Vagina (tissue), 2 donors: ENCODE measurements at places on chromosomes 1 and 21.
A peak's percentile ranks its signal among the peaks of the same experiment; 100 is the strongest.

DNA sequence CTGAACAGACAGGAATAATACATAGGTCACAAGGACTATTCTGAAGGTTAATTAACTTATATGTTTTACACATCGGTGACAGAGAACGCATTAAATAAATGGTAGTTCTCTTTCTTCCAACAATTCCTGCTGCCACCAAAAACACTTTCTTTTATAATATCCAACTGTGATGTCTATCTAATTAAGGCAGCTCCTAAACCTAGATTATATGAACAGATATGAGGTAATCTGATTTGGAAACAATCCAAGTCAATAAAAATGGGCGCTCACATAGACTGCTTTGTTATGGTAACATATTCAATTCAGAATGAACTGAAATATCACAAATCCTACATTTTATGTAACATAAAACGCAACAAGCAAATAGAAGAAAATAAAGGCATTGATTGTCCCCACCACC is 16.0 kb downstream of the CYYR1 start:
- no peak for DNase-seq

DNA sequence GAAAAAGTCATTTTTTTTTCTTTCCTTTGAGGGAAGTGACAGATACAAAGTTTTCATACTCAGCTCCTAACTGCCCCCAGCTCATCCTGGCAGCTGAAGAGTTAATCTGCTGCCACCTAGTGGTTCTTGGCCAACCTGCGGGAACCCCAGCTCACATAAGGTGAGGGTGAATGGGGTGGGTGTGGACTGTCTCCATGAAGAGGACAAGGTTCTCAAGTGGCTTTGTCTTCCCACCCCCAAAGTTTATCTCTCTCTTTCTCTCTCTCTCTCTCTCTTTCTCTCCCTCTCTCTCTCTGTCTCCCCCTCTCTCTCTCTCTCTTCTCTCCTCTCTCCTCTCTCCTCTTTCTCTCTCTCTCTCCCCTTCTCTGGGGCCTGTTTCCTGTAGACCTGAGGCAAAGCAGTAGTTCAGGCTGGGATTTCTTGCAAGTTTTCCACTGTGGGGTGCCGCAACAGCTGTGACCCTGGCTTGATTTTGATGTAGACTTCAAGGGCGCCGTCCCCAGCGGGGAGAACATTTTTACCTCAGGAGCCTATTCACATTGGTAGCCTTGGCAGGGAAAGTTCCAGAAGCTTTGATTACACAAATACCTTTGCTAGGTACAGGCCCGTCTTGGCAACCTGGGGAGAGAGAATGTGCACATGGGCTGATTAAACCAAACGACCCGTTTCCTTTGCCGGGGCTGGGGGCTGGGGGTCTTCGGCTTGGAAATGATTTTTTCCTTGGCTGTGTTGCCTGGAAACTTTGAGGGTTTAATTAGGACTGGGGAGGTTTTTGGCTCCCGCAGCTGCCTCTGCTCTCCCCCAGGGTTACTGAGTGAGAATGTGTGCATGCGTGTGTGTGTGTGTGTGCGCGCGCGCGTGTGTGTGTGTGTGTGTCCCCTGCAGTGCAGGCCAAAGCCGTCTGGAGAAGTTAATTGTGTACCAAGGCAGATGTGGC is 135.9 kb downstream of the TM2D1 start:
- no peak for DNase-seq

GRCh38 chr1:11046625-11047365 is at the start of gene MASP2:
TSS of gene MASP2 (minus strand) at chr1:11047239. CDS start at chr1:11047207, 32 bp downstream.
- no peak for DNase-seq

GRCh38 chr1:187067160-187067559 is 238.4 kb downstream of the PLA2G4A start:
- DNase-seq = no peak

DNA sequence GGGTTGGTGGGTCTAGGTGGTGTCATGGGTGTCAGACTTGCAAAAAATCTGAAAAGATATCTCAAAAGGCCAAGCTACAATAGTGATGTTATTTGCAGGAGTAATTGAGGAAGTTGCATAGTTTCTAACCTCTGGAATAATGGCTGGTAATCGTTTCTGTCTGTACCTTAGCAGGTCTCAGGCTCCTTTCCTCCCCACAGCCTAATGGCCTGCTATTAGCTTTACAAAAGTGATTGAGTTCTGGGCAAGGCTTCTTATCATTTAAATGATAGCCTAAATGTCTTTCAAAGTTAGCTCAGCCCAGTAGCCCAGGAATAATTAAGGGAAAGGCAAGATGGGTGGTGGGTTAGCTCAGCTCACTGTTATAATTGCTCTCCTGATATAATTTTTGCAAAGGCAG is 37.7 kb upstream of the IGSF5 start:
- no peak for DNase-seq

- DNase-seq = no peak
Observed at GRCh38 chr1:242522304-242522945, 2.1 kb downstream of the PLD5 start.

DNA sequence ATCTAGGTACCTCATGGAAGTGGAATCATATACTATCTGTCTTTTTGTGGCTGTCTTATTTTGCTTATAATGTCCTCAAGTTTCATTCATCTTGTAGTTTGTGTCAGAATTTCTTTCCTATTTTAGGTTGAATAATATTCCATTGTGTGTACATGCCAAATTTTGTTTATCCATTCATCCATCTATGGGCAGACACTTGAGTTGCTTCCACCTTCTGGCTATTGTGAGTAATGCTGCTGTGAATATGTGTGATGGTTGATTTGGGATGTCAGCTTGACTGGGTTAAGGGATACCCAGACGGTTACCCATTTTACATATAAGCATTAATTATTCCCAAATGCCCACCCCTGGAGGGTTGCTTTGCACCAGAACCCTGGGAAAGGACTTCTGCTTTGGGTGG is 477.5 kb downstream of the PTPRU start:
- DNase-seq = no peak

- DNase-seq = no peak
Observed at GRCh38 chr1:36466370-36467026, 2.3 kb upstream of the MRPS15 start.

GRCh38 chr21:37259426-37259825 is 7.7 kb downstream of the VPS26C start:
- peak; percentile 49 for DNase-seq

DNA sequence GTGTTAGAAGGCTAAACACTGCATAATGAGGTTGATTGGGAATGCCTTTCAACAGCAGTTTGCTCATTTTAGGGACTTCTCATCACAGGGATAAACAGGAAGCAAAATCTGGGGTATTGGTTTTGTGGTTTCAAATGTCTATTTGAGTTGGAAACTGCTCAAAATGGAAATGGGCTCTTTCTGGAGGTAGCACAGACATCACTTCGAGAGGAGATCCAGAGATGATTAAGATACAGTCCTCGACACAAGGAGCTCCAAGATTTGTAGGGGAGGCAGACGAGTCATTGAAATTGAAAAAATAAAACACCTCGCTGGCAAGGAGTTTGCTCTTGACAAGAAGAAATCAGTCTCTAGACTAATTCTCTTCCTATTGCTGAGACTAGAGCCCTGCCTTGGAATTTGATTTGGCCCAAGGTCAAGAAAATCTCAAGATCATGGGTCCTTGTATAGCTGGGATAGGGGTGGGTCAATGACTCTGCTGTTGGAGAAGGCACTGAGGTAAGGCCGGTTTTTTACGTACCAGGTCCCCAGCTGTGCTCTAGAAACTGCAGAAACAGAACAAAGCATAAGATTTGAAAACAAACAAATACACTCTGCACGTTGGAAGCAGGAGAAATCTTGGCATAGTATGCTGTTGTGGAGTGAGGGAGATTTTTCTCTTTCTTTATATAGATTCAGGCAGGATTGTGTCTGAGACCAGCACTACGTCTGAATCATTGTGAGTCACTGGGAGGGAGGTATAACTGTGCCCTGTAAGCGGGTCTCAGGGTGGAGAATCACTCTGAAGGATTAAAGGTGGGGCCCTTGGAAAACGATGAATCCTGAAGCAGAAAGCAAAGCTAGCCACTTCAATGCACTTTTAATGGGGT is 17.7 kb upstream of the KLHDC8A start:
- DNase-seq = no peak

DNA sequence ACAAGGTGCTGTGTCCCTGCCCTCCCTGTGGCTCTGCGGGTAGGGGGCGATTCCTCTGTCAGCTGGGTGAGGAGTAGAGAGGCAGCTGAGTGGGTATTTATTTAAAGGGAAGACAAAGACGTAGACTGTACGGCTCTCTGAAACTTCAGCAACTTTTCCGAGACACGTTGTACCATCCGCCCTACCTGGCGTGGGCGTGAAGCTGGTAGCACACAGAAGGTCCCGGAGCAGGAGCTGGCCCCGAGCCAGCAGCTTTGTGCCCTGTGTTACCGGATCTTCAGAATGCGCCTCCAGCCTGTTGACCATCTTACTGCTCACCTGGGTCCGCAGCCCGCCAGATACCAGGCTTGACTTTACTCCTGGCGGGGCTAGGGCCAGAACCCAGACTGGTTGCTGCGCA is 34.9 kb downstream of the PRKCZ start:
- no peak for DNase-seq

DNA sequence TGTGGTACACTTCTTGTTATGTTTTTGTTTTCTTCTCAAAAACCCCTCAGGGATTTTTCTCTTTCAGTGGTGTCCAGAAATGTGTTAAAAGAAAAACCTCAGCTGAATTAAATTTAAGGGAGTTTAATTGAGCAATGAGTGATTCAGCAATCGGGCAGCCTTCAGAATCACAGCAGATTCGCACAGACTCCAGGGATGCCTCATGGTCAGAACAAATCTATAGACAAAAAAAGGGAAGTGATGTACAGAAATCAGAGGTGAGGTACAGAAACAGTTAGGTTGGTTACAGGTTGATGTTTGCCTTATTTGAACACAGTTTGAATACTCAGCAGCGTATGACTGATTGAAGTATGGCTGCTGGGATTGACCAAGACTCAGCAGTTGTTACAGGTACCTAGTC is 86.2 kb downstream of the TLR5 start:
- DNase-seq = no peak

- DNase-seq = no peak
Observed at GRCh38 chr1:100661176-100661575, 58.4 kb upstream of the VCAM1 start.

DNA sequence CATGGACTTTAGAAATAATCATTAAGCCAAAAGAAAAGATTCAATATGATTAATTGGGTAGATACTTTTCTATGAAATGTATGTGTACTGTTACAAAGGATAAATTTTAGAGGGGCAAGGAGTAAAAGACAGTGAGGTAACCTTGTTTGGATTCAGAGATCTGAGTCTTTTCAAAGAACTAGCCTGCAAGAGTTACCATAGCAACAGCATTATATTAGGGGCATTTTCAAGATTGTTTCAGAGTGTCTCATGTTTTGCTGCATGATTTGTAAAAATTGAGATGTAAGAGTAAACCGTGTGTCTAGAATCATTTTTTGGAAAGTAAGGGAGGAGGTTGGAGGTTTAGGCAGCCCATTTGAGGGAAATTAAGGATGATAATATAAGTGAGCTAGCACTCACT is 70.6 kb upstream of the KIAA1614 start:
- DNase-seq = no peak

GRCh38 chr1:22851517-22851916 is 121.1 kb downstream of the LACTBL1 start:
- DNase-seq = no peak

DNA sequence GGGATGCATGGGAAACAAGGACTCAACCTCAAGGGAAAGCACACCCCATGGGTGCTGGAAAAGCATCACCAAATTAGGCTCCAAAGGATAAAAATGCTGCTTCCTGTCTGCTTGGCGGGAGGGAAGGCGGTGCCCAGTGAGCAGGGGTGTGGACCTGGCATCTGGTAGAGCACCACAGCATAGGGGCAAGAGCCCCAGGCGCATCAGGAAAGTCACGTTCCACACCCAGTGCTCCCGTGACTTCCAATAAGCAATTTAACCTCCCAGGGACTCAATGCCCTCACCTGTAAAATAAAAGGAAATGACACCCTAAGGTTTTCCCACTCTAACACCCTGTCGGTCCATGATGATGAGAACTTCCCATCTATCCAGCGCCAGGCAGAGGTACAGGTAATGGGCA is 206.0 kb downstream of the SETD4 start:
- DNase-seq = no peak

DNA sequence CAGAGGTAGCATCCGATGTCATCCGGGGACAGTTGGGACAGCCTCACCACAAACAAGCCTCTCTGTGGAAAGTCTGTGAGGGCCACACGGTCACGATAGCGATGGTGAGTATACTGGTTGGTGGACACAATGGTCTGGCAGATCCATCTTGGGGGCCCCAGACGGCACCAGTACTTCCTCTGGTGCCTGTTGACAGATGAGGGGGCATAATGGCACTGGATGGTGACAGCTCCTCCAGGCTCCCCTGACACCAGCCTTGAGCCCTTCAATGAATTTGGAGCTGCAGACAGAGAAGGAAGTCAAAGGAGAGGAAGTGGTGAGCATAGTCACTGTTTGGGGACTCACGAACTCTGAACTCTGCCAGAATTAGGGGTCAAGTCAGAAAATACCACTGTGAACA is 8.0 kb downstream of the FCAMR start:
- no peak for DNase-seq

DNA sequence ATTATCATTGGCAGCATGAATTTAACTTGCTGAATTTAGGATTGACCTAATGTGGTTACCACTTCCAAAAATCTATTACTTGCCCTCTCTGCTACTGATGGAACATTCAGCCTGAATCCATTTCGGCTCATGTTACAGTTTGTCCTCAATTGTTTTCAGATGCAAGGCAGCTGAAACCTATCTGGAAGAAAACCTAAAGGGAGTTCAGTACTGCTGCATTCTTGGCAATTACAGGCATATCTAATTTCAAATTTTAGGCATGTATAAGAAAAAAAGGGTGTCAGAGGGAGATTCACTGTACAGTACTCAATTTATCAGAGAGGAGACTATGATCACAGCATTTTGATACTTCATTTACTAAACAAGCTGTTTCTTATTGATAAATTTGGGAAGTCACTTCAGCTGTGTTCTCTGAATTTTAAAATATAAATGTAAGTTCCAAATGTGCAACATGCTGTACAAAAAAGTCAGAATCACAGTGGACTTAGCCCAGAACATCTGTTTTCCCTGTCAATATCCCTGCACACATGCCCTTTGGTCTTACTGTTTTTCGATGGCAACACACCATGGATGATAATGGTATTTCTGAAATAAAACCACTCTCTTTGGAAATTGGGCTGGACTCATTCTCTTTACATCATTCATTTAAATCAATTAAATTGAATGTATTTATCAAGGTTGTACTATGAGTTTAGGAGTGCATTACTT is 651.6 kb upstream of the ADGRL4 start:
- DNase-seq = no peak

GRCh38 chr1:202348509-202349205 is at the start of gene PPP1R12B:
TSS of gene PPP1R12B (plus strand) at chr1:202348699. CDS start at chr1:202348852, 153 bp downstream.
- DNase-seq = peak; percentile 99

- DNase-seq = no peak
Observed at GRCh38 chr1:43008115-43009060, 49.7 kb upstream of the SLC2A1 start.
